ENCODE measurements at places on chromosomes 16 and 17. TPM values are rescaled to one million over a fixed set of nuclear protein-coding genes. Genes with fewer than 3 reads are reported as not detected.

GRB7 gene
- 0.06 TPM for total RNA-seq

ZG16 gene
- total RNA-seq, result not detected

TNFRSF17 gene
- not detected for total RNA-seq

DNA sequence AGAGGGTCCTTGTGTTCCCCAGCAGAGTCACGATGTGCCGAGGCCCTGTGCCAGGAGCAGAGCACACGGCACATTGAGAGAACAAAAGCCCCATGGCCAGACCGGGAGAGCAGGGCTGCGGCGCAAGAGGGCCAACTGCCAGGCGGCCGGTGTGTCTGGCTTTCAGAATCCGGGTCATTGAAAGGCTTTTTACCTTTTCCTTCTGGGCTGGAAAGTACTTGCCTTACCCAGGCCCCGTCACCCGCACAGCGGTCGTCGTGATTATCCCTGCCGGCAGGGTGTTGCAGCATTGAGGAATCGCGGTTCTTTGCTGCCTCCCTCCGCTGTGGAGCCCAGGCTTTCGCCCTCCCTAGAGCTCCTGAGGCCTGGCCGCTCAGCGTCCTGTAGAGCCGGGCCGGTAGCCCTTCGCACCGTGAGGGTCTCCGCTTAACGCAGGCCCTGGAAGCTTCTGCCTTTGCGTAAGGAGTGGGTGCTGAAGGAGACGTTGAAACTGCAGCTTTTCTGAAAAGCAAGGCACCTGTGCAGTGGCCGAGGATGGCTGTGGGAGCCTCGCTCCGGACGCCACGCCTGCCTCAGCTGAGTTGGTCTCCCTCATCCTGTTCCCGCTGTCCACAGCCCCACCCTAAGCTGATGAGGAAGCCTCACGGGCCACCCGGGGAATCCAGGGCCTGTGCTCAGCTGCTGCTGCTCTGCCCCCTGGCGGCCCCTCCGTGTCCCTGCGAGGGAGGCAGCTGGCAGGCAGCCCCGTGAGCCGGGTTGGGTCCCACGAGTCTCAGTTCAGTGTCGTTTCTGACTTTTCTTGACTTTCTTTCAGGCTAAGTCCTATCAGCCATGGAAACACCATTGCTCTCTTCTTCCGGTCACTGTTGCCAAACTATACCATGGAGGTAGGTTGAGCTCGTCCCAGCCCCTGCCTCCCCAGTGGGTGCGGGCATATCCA lies 8.6 kb upstream of the MC1R start:
- peak; percentile 67 for DNase-seq

GRCh38 chr16:86221085-86221484 lies 289.2 kb upstream of the FOXF1 start:
- no peak for DNase-seq

- DNase-seq, result no peak
Measured at GRCh38 chr16:27430512-27430911, 28.5 kb downstream of the IL21R start.

GRCh38 chr17:66369830-66370229 lies 67.4 kb downstream of the PRKCA start:
- DNase-seq, result no peak

DNA sequence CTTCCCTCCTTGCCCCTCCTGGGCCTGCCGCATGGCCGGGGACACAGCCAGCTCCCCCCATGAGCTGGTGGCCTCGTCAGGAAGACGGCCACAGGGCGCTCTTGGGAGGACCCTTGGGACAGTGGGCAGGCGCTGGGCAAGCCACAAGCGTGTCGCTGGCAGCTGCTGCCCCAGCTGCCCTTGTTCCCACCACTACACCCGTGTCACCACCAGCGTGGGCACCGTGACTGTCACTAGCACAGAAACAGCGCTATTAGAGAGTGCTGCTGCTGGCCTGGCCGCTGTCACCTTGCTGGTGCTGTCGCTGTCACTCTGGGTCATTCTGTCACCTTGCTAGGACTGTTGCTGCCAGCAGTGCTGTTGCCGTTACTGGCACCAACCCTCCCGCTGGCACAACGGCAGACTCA lies 47.2 kb downstream of the ZFPM1 start:
- no peak for DNase-seq

DNA sequence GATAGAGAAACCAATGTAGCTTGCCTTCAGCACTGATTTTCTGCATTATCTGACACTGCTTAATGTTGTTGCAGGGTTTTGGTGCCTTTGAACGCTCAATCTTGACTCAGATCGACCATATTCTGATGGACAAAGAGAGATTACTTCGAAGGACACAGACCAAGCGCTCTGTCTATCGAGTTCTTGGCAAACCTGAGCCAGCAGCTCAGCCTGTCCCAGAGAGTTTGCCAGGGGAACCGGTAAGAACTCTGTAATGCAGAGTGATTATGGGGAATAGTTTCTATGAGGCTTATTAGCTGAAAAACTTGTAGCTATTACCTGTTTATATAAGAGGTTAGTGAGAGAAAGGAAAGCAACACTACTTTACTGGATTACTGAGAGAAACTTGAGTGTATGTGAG lies 40.4 kb downstream of the AATF start:
- no peak for DNase-seq

- no peak for DNase-seq
Measured at GRCh38 chr17:50128441-50129352, 1.3 kb downstream of the SAMD14 start.

- no peak for DNase-seq
Measured at GRCh38 chr16:54453871-54454270, 167.3 kb upstream of the IRX3 start.

All from LHCN-M2 (cell line).